ENCODE measurements at places on chromosomes 13 and 19. TPM values are rescaled to one million over a fixed set of nuclear protein-coding genes. Genes with fewer than 3 reads are reported as not detected.

The PGLYRP1 gene
- not detected for total RNA-seq

The SBSN gene
- not detected for total RNA-seq

DNA sequence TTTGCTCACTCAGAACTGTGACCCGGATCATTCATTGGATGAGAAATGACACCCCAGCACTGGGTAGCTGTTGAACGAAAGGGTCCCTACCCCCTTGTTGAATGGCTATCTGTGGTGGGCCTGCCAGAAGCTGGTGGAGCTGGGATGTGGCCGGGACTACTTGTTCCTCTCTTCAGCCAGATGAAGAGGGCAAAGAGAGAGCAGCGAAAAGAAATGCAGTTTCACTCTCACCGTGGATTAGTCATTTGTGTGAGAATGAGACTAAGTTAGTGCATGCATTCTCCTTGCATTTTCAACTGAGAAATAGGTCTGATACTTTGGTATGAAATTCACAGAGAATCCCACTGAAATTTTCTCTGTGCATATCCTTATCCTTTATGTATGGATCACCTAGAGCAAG, 553.1 kb downstream of the IRS2 start:
- DNase-seq: no peak

DNA sequence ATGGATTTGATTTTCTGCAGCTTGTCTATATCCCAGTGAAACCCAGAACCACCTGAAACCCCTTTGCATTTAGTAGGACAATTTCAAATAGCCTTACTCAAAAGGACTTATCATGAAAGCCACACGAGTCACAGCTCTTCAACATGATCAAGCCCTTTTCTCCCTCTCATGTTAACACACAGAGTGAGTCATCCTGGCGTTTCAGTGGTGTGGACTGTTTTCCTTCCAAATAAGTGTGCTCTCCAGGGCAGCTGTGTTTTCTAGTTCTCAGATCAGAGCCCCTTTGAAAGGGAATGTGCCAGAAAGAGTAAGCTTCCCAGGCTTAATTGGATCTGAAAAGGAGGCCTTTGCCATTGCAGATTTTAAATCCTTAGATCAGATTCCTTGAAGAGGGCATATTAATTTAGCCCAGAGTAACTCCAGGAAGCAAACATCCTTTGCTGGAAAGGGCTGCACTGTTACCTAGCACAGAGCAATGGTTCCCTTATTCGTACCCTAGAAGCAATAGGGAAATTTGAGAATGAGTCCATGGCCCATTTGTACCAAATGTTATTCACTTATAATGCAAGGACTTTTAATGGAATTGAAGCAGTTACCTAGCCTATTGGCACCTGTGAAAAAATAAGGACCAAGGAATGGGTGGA, 51.3 kb downstream of the ERICH6B start:
- no peak for DNase-seq

The SYNGR4 gene
- total RNA-seq: not detected

GRCh38 chr19:15469513-15470297, 5.4 kb upstream of the RASAL3 start:
- no peak for DNase-seq

DNA sequence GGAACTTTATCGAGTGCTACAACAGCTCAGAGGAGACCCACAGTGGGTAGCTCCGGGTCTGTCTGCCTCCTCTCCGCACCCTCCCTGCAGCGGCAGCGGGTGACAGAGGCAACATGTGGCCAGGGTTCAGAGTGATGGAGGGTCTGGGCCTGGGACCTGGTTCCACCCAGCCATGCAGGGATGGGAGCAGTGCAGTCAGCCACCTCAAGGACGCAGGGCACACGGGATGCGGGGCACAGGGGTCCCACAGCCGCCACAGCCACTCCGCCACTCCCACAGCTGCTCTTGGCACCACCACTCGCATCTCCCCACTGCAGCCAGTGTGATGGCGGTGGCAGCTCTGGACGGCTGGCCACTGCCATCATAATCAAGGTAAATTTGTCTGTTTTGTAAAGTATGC, 892.9 kb downstream of the OLFM4 start:
- DNase-seq: no peak

The APOE gene
- 61.2 TPM for total RNA-seq
